Activated T-cell treated with anti-CD3 and anti-CD28 coated beads, Interleukin-2, amount 50 U/mL, for 48 hours (primary cell): ENCODE measurements at places on chromosomes 3 and 15.

DNA sequence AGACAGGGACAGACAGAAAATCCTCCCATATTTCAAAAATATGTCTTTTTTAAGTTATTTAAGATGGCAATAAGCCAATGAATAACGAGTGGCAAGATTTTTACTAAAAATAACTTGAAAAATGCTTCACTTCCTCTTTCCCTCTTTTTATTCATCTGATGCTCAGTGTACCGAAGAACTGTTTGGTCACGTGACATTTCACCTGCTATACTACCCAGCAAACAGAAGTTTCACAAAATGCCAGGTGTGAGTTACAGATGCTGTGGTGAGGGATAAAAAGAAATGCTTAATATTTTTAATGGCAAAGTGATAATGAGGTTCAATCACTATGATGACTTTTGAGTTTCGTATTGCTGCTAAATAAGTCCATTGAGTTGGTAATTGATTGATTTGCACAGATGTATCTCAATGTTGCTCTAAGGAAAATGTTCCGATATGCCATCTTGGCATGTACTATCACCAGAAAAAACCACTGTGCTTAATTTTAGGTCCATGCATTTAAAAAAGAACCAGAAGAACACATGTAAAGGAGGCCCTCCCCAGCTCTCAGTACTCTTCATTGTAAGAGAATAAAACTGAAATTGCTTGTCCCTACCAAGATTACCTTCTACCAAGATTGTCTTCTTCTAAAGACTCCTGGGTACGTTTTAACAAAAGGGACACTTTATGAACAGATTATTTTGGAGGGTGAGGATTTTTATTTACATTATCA, 26.0 kb upstream of the SEC62 start:
- DNase-seq = no peak

DNA sequence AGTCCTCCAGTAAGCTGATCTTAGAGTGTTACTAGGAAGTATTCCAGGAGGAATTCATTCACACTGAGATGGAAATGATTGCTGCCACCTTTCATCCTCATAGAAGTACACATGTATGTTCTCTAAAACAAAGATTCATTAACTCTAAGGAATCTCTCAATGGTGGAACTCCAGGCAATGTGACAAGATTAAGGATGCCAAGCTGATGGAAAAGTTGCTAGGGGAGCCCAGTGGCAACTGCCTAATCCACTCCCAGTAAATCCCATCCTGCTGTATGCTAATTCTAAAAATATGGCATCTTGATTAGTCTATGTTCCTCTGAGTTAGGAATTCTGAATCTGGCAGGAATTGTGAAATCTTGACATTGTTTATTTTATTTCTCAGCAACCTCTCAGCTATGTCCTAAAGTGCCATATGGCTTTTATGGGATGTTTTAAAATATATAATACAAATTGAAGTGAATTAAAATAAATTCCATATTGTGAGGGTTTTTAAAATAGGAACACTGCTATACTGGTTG, 210.0 kb upstream of the TRIM42 start:
- no peak for DNase-seq

- no peak for DNase-seq
Observed at GRCh38 chr3:84881288-84881687, 77.5 kb upstream of the CADM2 start.

GRCh38 chr3:43102773-43103480, 3.0 kb downstream of the POMGNT2 start:
- no peak for DNase-seq

DNA sequence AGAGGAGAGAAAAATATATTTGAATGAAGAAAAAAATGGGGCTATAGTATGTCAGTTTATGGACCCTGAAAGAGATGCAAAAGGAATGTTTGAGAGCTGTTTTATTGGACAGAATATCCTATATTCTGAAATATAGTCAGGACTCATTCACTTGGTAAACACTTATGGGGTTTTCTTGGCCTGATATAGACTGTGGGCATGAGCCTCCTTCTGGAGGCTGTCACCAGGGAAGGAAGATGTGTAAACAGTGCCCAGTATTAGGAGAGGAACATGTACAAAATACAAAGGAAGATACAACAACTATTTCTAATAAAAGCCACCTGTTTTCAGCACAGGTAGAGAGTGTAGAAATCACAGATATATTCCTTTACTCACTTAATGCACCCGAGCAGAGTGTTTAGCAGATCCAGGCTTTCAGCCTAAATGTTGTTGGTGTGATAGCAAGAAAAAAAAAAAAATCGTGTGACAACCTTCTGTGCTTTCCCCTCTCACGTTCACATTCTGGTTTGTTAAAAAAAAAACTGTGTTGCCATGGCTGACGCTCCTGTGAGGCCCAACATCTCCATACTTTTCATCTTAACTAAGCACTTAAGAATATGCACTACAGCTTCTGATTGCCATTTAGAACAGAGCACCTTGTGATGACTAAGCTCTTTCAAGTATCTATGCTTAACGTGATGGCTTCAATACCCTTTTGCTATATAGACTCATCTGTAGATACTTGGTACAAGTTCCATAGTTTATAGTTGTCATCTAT, 134.1 kb downstream of the MBNL1 start:
- no peak for DNase-seq

GRCh38 chr15:92619145-92620101, 36.2 kb downstream of the FAM174B start:
- no peak for DNase-seq

GRCh38 chr3:55442861-55443260, 44.2 kb downstream of the WNT5A start:
- DNase-seq = no peak

DNA sequence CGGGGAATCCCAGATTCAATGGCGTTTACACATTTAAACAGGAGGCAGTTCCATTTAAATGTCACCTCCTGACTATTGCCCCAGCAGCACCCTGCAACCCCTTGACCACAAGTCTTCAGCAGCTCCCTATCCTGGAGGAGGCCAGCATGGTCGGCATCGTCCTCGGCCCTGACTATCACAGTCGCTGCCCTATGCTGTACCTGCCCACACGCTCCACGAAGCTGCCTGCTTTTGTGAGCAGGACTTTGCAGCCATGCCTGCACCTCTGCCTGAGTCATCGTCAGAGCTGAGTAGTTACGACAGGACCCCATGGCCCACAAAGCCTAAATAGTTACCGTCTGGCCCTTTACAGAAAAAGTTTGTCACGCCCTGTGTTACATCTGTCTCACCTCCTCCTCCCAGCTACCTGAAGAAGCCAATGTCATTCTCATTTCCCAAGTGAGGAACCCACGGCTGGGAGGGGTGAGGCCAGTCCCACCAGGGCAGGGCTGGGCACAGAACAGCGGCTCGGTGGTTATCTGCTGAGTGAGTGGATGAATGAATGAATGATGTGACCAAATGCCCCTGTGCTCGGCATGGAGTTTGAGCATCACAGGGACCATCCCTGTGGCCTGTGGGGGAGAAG, 47.8 kb upstream of the IQSEC1 start:
- DNase-seq = no peak

DNA sequence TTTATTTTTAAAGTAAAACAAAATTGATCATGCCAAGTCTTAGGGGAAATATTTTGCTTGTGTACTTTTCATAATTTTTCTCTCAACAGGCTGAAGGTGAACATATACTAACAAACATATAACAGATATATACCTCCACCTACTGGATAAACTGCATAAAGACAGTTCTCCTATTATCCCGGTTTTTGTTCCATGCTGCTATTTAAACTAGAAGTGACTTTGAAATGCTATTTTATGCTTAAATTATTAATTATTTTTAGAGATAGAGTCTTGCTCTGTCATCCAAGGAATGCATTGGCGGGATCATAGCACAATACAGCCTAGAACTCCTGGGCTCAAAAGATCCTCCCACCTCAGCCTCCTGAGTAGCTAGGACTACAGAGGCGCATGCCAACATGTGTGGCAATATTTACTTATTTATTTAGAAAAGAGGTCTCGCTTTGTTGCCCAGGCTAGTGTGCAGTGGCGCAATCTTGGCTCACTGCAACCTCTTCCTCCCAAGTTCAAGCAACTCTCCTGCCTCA, 49.8 kb downstream of the ST3GAL6 start:
- no peak for DNase-seq

GRCh38 chr3:37668818-37669610, 192.7 kb upstream of the CTDSPL start:
- no peak for DNase-seq
